ENCODE measurements at places on chromosomes 7 and 10.

DNA sequence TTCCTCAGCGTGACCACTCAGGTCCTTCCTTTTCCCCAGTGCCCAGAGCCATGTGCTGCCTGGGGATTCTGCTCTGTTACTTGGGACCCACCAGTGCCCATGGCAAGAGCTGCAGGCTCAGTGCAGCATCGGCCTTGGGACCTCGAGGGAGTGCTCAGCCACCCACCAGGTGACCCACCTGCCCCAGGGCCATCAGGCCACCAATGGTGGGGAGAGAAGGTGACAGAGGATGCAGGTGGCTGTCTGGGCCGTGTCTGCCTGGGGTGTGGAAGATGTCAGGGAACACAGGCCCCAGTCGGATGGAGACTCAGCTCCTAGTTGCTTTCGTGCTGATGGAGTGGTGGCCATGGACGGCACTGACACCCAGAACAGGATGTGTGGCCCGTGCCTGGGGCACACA lies 104.7 kb upstream of the FAM20C start:
- DNase-seq: no peak

- DNase-seq: no peak
Observed at GRCh38 chr10:79049931-79050895, 18.6 kb upstream of the ZMIZ1 start.

GRCh38 chr7:40604601-40605438 lies 470.0 kb downstream of the SUGCT start:
- DNase-seq: no peak

DNA sequence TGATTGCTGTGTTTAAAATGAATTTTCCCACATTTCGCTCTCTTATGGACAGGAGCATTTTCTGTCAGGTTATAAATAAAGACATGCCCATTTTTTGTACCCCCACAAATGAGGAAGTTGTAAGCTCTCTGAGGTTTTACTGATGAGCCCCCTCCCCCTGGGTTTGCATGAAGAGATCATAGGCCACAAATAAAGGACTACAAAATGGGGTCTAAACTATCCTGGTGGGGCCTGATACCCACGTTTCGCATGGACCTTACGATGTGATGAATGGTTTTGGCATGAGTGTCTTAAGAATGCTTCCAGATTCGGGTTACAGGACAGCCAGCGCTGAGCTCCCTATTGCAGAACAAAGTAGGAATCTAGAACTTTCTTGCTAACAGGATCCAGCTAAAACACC lies 5.8 kb downstream of the IKZF1 start:
- no peak for DNase-seq

GRCh38 chr10:111211706-111212105 lies 134.9 kb downstream of the ADRA2A start:
- no peak for DNase-seq

- no peak for DNase-seq
Observed at GRCh38 chr10:74120911-74121310, 29.7 kb downstream of the AP3M1 start.

- no peak for DNase-seq
Observed at GRCh38 chr10:73850863-73851461, 23.4 kb downstream of the CAMK2G start.

DNA sequence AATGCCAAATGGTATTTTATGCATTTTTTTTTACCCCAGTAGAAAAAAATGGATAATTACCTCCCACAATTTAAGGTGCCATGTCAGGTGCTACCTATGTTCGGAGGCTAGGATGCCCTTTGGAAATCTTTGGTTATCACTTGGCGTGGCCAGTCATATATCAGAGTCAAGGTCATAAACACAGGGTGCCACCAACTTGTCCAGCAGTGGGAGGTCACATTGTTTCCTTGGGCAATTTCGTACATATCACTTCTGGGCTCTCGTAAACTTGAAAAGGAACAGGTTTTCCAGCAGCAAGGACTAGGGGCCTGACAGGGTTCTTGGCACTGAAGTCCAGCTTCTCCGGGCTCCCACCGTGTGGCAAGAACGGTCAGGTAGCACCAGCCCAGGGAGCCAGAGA lies 48.0 kb upstream of the BHLHA15 start:
- no peak for DNase-seq

- no peak for DNase-seq
Observed at GRCh38 chr7:43799605-43800004, 41.1 kb downstream of the BLVRA start.

GRCh38 chr7:50592940-50593339 lies 27.7 kb upstream of the DDC start:
- no peak for DNase-seq

GRCh38 chr7:69670701-69671100 lies 72.4 kb downstream of the AUTS2 start:
- no peak for DNase-seq

- no peak for DNase-seq
Observed at GRCh38 chr10:124092860-124093773, at the start of gene CHST15. TSS of gene CHST15 (minus strand) at chr10:124093598. CDS start at chr10:124046212, 47,386 bp downstream.

DNA sequence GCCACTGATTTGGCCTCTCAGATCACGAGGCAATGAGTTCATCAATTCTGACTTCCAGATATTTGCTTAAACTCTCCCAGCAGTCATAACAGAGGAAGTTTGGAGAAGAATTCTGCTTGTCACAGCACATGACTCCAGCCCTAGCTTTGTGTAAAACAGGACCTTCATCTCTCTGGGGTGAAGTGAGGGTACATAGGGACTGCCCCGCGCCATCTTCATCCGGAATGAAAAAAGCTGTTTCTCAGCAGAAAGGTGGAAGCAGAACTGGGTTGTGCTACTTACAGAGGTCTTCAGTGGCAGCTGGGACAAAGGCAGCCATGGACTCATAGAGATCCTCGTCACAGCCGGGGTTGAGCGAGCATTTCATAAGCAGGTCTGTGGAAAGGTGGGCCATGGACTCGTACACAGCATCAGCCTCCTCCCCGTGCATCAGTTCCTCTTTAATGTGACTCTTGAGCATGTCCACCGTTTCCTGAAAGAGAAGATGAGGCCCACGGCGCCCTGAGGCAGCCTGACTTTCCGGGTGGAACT lies 58.4 kb upstream of the TM9SF3 start:
- DNase-seq: no peak

GRCh38 chr7:46244757-46245156 lies 323.7 kb upstream of the IGFBP3 start:
- DNase-seq: no peak

GRCh38 chr10:51074238-51075028 lies at the start of gene PRKG1:
TSS of gene PRKG1 (plus strand) at chr10:51074487.
- no peak for DNase-seq

DNA sequence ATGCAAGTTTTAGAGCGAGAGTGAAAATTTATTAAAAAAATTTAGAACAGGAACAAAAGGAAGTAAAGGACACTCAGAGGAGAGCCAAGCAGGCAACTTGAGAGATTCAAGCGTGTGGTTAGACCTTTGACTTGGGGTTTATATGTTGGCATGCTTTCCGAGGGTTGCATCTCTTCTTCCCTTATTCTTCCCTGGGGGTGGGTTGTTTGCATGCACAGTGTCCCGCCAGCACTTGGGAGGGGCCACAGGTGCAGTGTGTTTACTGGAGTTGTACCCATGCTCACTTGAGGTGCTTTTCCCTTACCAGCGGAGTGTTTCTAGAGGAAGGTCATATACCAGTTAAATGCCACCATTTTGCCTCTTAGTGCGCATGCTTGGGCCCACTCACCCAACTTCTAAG lies 96.3 kb downstream of the CHN2 start:
- DNase-seq: no peak

DNA sequence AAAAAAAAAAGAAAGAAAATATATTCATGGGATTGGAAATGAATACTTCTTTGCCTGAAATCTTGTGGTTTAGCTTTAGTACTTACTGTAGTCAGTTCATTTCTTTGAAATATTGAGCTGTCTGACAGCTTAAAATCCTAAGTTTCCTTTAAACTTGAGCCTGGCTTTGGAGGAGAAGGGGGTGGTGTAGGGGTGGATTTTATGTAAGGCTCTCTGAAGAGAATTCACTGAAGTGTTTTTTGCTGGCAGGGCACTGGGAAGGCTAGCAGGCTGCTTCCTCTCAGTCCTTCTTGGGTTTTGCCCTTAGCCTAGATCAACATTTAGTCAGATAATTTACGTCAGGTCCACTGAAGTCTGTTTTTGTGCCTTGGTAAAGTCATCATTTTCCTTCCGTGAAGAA lies 516.5 kb downstream of the AUTS2 start:
- DNase-seq: no peak

DNA sequence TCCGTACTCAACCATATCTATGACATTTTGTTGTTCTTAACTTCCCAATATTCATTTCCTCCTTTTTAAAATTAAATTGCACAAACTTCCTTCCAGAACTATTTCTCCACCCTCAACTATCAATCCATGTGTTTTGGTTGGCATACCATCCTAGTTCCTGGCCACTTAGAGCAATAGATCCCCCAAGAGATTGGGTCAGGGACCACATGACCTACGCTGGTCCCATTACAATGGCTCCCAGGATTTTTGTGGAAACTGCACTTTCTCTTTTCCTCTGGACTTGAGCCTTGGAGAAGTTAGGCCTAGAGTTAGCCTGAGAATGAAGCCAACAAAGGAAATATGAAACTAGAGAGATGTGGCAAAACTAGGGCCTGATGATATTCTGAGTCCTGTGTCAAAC lies 55.7 kb upstream of the CASD1 start:
- DNase-seq: no peak

GRCh38 chr7:143042159-143042789 lies 9.9 kb upstream of the OR6V1 start:
- no peak for DNase-seq

GRCh38 chr10:107409522-107409921 lies 245.0 kb upstream of the SORCS1 start:
- no peak for DNase-seq

DNA sequence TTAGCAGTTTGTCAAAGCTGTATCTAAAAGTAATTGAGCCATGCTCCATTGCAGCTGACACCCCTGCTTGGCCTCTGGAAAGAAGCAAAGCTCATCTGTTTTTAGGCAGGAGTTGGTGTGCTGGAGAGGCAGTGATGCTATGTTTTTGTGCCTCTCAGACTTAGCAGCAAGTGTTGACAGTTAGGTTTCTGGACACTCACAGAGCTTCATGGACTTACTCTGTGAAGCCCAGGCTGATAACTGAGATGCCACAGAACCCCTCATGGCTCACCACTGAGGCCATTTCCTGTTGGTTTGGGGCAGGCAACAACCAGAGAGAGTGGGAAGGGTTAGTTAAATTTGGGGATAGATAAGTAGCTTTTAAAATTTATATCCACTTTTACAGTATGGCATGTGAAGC lies 59.8 kb downstream of the BTAF1 start:
- no peak for DNase-seq

DNA sequence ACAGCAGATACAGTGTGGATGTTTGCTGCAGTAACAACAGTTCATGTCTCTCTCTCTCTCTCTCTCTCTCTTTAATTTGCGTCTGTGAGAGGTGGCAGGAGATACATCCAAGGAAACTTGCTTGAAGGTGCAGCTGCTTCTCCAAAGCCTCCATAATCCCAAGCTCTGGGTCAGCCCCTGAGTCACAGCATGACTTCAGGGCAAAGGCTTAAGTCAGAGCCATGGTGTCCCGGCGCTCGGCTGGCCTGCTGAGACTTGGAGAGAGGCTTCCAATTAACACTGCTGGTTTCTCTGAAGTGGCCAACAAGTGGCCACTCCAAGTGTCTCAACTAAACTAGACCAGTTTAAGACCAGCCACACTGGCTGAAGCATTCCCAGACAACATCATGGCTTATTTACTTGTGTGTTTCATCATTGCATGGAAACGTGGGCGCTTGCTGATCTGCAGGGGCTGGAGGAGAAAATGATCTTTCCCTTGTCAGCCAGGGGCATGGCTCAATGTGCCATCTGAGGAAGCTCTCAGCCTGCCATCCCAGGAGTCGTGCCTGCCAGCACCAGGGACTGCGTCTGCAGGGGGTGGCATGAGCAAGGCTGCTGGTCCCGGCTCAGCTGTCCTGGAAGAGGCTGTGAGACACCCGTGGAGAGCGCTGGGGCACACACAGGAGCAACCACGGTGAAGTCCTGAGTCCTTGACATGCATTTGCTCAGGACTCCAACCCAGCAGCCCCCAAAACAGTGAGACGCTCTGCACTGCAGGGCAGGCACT lies 254.2 kb downstream of the COBL start:
- no peak for DNase-seq

DNA sequence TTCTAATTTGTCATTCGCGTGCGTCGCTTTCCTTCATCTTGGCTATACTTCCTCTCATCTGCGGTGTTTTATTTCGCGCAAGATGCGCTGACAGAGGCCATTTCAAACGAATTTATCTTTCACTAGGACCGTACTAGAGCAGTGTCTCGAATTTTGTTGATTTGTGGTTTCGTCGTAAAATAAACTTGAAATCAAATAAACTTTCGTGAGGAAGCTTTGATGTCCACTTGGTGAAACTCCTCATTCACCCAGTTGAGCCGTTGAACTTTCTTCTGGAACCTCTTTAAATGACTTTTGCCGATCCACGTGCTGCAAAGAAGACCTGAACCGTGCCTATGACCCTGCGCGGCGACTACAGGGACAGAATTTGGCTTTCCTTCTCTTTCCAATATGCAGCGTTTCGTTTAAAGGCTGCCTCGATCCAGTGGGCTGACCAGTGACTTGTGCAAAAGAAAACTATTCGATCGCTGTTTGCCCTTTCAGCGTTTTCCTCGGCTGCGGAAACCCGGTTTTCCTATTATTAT lies 163.9 kb upstream of the PPP1R3A start:
- no peak for DNase-seq

- no peak for DNase-seq
Observed at GRCh38 chr10:25815236-25815635, 118.8 kb upstream of the MYO3A start.

GRCh38 chr10:70795613-70796012 lies 10.4 kb upstream of the TBATA start:
- DNase-seq: no peak

DNA sequence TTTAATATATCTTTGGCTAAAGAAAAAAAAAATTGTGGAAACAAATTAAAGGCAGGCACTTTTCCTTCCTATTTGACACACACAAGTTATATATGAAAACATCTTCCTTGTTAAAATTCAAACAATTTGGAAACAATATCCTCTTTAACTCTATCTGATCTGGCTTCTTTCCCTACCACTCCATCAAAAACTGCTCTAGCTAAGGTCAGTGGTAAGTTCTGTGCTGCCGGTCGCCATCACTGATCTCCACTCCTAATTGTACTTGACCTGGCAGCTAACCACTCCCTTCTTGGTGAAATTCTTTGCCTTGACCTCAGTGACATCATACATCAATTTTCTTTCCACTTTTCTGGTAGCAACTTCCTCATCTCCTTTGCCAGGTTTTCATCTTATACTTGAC lies 47.9 kb upstream of the MRLN start:
- no peak for DNase-seq

DNA sequence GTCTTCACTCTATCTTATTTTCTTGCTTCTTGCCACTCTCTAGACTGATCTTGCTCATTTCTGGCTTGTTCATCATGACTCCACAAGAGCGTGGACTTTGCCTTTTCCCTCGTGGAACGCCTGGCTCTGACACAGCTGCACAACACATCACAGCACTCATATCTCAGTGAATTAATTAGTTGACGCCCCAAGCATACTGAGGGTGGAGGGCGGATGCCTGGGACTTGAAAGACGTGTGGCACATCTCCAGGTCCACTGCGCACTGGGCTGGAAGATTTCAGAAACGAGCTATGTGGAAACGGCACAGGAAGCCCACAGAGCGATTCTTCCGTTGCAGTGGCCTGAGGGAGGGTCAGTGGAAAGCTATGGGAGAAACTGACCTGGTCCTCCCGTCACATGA lies 23.6 kb upstream of the PLEKHA1 start:
- DNase-seq: no peak
